ENCODE measurements at places on chromosomes 2 and 18.

DNA sequence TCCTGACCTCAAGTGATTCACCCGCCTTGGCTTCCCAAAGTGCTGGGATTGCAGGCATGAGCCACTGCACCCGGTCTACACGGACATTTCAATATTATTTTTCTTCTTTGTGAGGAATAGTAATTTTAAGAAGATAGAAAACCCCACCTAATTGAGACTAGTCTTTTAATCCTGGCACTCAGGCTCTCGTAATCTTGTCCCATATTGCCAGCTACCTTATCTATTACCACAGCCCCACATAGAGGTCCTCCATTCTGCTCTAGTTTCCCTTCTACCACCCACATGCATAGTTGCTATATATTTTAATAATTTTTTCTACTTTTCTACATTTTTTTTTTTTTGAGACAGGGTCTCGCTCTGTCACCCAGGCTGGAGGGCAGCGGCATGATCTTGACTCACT is 9.5 kb upstream of the USP14 start:
- no peak for DNase-seq

GRCh38 chr2:46847185-46847710 is 68.4 kb downstream of the MCFD2 start:
- DNase-seq = peak; percentile 77

DNA sequence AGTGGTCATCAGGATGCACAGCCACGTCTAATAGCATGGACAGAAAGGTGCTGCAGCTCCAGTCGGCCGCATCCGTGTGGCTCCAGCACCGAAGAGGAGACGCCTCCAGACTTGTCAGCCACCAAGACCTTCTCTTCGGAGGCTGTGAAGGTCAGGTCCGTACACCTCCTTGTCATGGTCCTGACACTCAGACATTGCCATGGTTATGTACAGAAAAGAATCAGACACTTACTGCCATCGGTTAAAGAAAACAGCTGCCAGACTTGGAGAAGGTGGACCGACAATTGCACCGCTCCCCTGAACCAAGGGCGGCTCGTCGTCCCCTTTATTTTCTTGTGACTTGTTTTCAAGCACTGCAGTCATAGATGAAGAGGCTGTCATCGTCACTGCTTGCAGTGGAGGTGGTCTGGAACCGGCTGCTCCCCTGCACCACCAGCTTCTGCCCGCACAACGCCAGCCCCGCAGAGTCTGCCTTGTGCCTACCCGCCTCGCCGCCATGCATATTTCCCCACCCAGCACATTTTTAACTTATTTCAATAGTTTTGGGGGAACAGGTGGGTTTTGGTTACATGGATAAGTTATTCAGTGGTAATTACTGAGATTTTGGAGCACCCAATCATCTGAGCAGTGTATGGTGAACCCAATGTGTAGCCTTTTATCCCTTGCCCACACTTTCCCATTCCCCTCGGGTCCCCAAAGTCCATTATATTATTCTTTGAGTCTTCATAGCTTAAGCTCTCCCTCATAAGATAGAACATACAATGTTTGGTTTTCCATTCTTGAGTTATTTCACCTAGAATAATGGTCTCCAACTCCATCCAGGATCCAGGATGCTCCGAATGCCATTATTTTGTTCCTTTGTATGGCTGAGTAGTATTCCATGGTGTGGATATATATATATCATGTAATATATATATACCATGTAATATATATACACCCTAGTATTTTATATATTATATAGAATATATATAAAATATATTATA is 18.1 kb downstream of the FBXO48 start:
- no peak for DNase-seq

- DNase-seq = no peak
Measured at GRCh38 chr2:204753841-204754240, 208.6 kb downstream of the PARD3B start.

- DNase-seq = no peak
Measured at GRCh38 chr18:32335228-32335627, 135.5 kb downstream of the GAREM1 start.

DNA sequence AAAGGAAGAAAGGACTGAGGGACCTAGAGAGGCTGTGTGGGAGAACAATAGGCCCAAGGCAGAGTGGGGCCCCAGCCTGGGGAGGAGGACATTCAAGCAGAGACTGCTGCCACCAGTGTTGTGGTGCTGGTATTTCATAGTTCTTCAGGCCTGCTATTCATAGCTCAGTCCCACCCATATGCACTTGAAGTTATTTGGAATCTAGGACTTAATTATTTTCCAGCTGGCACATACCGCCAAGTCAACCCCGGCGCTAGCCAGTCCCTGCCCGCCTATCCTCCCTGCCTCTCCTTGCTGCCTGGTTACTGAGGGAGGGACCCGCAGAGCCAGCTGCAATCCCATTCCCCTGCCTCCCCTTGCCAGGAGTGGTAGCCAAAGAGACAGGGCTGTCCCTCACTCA is 141.2 kb downstream of the CABLES1 start:
- no peak for DNase-seq

GRCh38 chr2:104318001-104318665 is 535.8 kb upstream of the POU3F3 start:
- no peak for DNase-seq

Measured in PC-9 (cell line).